Pancreas (tissue), 10 donors: ENCODE measurements at places on chromosomes 1 and 21. TPM values are rescaled to one million over a fixed set of nuclear protein-coding genes. Genes with fewer than 3 reads are reported as not detected.

Gene RRP1
- 18.4 TPM for total RNA-seq

Gene FCGR3B
- total RNA-seq = 1.5 TPM

Gene BNIPL
- total RNA-seq = 0.32 TPM

DNA sequence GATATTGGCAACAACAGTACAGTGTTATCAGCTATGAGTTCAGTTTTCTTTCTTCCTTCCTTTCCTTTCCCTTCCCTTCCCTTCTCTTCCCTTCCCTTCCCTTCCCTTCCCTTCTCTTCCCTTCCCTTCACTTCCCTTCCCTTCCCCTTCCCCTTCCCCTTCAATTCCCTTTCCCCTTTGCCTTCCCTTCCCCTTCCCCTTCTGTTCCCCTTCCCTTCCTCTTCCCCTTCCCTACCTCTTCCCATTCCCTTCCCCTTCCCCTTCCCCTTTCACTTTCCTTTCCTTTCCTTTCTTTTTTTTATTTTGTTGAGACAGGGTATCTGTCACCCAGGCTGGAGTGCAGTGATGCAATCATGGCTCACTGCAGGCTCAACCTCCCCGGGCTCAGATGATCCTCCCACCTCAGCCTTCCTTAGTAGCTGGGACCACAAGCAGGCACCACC is 72.3 kb upstream of the CAPZB start:
- DNase-seq = no peak

DNA sequence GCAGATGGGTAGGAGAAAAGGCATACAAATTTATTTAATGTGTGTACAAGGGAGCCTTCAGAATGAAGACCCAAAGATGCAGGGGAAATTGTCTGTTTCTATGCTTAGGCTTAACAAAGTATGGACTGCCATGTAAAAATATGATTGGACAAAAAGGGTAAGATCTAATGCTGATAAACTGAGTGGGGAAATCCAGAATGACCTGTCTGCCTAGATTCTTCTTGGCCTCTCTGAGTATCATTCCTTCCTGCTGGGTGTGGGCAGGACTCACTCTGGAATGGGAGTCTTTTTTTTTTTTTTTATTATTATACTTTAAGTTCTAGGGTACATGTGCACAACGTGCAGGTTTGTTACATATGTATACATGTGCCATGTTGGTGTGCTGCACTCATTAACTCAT is 61.0 kb downstream of the IGSF5 start:
- no peak for DNase-seq

DNA sequence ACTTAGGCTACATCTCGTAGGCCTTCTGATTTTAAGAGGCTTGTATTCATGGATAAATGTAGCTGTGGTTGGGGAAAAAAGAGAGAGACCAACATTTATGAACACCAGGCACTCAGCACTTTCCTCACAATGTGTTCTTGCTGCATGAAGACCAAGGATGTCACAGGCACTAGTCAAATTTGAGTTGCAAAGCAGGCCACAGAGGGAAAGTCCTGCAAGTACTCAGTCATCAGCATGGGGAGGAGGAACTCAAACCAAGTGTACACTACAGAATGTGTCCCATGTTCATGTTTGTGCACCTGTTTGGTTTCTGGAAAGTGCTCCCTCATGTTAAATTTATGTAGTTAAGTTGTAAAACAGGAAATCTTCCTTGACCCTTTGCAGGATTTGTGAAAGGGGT is 8.7 kb upstream of the MAP3K7CL start:
- no peak for DNase-seq

DNA sequence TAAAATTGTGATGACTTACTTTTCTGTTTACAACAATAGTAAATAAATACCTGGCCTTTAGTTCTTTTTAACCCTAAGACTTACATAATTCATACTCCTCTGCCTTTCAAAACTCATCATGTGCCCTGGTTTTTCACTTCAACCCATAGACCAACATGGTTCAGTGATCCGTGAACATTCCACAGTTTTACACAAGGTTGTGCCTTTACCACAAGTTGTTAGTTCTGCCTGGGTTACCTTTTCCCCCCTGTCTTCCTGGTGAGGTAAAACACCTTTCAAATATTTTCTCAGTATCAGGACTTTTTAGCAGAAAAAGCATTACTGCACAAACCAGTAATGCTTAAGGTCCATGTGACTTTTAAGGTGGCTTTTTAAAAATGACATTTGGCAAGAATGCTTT is 1466.4 kb downstream of the PLA2G4A start:
- DNase-seq = no peak

- peak; percentile 36 for DNase-seq
These were observed 184.0 kb upstream of the C1orf174 start for GRCh38 chr1:4084048-4084431.
